ENCODE measurements at places on chromosomes 13 and 19.

DNA sequence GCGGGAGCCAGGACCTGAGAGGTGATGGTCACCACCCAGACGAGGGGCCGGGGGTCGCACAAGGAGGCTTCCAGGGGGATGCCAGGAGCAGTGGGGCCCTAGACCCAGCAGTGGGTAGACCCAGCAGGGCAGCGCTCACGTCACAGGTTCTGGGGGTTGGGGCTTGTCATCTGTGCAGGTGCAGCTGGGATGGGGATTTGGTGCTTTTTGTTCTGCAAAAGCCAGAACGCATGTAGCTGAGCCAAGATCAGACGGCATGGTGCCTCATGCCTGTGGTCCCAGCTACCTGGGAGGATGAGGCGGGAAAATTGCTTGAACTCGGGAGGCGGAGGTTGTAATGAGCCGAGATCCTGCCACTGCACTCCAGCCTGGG is 15.1 kb downstream of the CSNK1G2 start:
- no peak for DNase-seq

DNA sequence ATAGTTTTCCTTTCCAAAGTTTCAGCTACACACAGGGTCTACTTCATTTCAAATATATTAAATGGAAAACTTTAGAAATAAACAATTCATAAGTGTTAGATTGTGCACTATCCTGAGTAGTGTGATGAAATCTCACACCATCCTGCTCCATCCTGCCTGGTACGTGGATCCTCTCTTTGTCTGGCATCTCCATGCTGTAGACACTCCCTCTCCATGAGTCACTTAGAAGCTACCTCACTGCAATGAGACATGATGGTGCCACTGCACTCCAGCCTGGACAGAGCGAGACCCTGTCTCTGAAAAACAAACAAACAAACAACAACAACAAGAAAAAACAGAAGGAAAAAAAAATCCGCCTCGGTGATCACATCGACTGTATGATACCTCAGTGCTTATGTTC is 191.8 kb downstream of the PCCA start:
- no peak for DNase-seq

- no peak for DNase-seq
These were observed 217.1 kb downstream of the COL4A1 start for GRCh38 chr13:110089815-110090214.

DNA sequence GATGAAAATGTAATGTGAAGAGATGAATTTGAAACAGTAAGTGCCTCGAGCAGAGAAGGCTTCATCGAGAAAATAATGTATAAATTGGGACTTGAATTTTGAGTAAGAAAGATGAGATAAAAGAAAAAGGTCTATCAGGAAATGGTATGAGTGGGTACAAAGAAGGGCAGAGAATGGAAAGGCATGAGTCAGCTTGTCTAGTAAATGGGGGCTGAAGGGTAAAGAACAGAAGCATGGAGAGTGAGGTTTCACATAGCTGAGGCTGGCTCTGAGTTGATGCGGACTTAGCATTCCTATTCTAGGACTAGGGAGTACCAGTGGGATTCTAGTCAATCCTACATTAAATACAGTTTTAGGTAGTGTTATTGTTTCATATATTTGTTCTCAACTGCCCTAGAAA is 85.8 kb downstream of the ZC3H13 start:
- no peak for DNase-seq

DNA sequence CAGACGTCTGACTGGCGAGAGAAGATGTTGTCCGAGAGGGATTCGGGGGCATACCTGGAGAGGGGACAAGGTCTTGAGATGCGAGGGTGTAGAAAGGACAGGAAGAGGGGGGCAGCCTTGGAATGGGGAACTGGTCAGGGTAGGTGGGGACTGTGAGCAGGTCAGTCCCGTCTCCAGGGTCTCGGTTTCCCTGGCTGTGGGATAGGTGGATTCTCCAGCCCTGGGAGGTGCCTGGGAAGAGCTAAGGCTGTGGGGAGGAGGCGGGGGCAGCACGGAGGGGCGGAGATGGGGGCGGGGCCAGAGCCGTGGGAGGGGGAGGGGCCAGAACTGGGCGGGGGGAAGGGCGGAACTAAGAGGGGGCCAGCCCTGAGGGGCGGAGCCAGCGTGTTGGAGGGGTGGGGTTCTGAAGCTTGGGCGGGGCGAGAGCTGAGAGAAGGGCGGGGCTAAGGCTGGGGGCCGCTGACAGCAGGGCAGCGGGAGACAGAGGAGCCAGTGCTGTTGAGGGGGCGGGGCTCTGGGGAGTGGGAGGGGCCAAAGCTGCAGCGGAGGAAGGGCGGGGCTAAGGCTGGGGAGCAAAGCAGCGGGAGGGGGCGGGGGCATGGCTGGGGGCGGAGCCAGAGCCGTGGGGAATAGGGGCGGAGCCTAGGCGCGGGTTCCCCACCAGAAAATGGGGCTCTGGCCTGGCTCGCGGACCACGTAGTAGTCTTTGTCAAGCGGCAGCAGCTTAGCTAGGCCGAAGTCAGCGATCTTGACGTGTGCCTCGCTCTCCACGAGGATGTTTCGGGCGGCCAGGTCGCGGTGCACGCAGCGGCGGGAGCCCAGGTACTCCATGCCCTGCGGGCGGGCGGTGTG is 9.5 kb upstream of the INSL3 start:
- DNase-seq = no peak

GRCh38 chr19:6873708-6874431 is 13.5 kb upstream of the ADGRE1 start:
- DNase-seq = no peak

DNA sequence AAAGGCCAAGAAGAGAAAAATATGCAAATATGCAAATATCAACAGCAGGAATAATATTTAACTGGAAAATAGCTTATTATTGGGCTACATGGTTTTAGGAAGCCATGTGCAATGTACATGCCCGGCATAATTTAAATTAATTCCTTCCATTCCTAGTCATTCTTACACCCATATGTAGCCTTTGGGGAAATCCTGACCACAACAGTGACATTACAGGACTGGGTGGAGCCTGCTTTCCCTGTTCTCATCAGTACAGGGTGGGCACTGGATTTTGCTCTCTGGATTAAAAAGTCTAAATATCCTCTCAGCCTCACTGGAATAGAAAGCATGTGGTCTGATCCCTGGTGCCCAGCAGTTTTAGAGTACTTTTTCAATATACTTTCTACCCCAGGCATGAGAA is 198.2 kb downstream of the DNAJC15 start:
- DNase-seq = no peak

DNA sequence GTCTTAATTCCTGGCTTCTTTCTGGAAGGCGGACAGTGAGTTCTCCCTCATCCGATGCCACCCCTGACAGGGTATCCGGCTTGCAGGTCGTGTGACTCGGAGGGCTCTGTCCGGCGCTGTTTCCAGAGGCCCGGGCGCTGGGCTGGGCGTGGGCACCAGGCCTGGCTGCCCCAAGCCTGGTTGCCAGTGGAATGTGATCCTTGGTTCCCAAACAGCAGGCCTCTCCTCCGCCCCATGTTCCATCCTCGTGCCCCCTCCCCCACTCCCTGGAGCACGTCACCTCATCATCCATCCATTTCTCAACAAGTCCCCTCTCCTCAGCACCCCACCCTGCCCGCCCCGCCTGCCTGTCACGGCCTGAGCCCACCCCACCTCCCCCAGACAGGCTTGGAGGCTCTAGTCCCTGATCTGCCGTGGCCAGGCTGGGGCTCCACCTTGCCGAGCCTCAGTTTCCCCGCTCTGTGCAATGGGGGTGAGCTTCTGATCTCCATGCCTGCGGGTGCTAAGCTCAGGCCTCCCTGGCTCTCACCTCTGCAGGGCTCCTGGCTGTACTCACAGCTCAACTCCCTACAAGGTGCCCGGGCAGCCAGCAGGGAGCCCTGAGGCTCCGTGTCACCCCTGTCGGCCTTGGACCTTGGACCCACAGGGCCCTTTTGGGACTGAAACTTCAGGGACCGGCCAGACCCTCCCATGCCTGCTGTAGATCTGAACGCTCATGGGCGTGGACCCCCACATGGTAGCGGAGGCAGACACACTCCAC is 2.3 kb downstream of the TBXA2R start:
- no peak for DNase-seq

GRCh38 chr19:18480006-18480691 is 41.7 kb downstream of the ELL start:
- no peak for DNase-seq
